T follicular helper cell (primary cell): ENCODE measurements at places on chromosomes 12 and 14.

GRCh38 chr14:56026506-56026905, 91.7 kb upstream of the PELI2 start:
- no peak for DNase-seq

- peak; percentile 75 for DNase-seq
Observed at GRCh38 chr14:88792473-88793258, at the start of gene EML5. EML5 (minus strand) TSS chr14:88792953; CDS start chr14:88792503, 450 bp downstream.

DNA sequence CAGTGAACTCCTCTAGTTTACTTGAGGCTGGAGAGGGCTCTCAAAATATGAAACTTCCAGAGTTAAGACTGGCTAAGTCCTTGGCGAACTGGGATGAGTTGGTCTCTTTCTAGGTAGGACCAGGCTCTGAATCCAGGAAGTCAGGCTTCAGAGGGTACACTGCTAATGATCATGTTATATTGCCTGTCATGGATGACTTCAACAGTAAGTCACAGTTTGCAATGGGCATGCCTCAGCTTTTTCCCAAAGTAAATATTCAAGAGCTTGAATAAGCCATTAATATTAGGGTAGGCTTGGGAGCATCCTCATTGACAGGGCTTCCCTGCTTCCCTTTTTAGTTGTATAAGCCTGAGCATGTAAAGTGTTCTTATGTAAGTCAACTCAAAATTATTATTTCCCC, 61.7 kb upstream of the PTHLH start:
- DNase-seq, result no peak

- DNase-seq, result no peak
Observed at GRCh38 chr12:95733141-95733825, 57.3 kb downstream of the NTN4 start.

DNA sequence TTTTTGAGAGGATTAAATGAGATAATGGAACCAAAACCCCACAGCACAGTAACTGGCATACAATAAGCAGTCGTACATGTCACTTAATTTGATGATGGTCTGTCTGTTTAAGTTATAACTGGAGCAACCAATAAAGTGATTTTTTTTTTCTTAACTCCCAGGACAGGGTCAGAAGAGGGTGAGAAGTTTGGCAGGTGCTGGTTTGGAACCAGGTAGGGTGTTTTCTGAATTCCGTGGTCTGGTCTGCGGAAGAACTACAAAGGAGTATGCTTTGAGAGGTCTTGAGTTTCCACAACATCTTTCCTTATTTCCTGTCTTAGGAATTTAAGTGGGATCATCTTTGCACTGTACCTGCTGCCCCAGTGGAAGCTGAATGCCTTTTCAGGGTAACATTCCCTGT, 111.7 kb downstream of the SLC8A3 start:
- DNase-seq, result no peak
